ENCODE measurements at places on chromosomes 5 and 9. TPM values are rescaled to one million over a fixed set of nuclear protein-coding genes. Genes with fewer than 3 reads are reported as not detected.

Gene FXN
- 7.2 TPM for total RNA-seq

Gene FCN1
- 16.1 TPM for total RNA-seq

Gene PDE6A
- not detected for total RNA-seq

DNA sequence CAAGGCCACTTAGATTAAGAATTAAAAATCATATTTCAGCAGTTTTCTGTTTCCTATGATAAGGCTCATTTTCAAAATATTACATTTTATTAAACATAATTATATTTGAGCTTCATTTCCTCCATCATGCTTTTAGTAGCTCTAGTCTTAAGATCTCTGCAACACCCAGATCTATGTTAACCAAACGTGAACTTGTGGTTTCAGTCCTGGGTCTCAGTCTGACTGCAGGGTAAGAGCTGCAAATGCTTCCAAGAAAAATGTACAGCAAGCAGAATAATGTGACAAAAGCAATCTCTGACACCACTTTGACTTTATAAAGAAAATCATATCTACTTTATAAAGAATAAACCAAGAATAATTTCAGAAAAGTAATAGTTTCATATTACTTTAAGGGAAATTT lies 512.4 kb downstream of the SEMA5A start:
- no peak for DNase-seq

- no peak for DNase-seq
Measured at GRCh38 chr5:92467695-92468094, 1084.6 kb upstream of the ARRDC3 start.

- DNase-seq: no peak
Measured at GRCh38 chr9:37574241-37574721, 1.9 kb downstream of the FBXO10 start.

DNA sequence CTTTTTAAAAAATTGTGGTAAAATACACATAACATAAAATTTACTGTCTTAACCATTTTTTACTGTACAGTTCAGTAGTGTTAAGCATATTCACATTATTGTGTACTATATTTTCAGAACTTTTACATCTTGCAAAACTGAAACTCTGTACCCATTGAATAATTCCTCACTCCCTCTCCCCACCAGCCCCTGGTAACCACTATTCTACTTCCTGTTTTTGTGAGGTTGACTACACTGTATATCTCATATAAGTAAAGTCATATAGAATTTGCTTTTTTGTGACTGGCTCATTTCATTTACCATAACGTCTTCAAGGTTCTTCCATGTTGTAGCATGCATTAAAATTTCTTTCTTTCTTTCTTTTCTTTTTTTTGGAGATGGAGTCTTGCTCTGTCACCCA lies 87.0 kb downstream of the LNPEP start:
- no peak for DNase-seq

GRCh38 chr5:15538516-15538915 lies 38.5 kb downstream of the FBXL7 start:
- DNase-seq: no peak

DNA sequence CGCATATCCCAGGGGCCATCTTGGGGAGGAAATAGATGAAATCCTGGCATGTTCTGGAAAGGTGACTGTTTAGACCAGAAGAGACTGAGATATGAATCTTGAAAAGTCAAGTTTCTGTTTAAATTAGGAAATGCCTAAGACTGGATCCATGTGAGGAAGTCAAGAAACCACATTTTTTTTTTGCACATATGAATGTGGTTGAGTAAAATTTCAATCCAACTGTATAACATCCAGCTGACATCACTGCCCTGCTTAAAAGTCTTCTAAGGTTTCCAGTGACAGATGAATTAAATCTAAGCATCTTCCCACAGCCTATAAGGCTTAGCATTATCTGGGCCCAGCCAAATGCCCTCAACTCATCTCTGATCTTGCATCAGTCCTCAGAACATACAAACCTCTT lies 47.7 kb upstream of the TCERG1 start:
- DNase-seq: no peak

Measured in sciatic nerve (tissue), 2 donors.